ENCODE measurements at places on chromosomes 5 and 9.

DNA sequence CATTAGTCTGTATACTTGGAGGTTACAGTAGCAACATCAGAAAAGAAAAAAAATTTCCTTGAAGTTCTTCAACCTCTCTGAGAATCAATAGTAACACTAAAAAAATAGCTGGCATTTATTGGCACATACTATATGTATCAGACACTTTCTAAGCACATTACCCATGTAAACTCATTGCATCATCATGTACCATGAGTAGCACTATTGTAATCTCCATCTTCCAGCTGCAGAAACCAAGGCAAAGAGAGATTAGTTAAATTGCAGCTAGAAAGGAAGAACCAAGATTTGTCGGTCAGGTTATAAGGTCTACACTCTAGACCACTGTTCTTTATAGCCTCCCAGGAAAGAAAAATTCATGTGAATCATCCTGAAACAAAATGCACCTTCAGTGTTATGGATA lies 31.4 kb upstream of the RAB3C start:
- no peak for DNase-seq

- no peak for DNase-seq
These were observed 123.1 kb downstream of the DROSHA start for GRCh38 chr5:31408814-31409213.

DNA sequence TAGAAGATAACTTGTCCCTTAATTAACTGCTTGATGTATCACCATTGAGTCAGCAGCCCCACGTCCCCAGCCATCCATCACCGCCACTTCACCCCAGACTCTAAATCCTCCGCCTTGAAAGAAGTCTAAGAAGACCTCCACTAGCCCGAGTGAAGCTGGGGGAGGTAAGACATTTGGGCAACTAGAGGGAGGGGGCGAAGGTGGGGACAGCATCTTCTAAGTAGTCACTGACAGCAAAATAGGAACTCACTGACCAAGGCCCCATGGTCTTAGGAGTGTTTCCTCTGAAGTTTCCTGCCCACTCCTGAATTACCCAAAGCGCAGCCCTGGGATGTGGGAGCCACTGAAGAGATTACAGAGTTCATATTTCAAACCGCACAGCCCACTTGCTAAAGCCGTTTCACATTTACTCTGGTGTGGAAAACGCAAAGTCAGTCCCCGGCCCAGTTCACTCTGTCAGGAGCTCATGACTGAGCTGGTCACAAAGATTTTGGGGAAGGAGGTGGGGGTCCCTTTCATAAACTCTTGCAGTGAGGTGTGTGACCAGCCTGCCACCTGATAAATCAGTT lies 107.4 kb downstream of the LHFPL2 start:
- DNase-seq = no peak

- DNase-seq = no peak
These were observed 146.8 kb downstream of the SIL1 start for GRCh38 chr5:139051392-139051791.

DNA sequence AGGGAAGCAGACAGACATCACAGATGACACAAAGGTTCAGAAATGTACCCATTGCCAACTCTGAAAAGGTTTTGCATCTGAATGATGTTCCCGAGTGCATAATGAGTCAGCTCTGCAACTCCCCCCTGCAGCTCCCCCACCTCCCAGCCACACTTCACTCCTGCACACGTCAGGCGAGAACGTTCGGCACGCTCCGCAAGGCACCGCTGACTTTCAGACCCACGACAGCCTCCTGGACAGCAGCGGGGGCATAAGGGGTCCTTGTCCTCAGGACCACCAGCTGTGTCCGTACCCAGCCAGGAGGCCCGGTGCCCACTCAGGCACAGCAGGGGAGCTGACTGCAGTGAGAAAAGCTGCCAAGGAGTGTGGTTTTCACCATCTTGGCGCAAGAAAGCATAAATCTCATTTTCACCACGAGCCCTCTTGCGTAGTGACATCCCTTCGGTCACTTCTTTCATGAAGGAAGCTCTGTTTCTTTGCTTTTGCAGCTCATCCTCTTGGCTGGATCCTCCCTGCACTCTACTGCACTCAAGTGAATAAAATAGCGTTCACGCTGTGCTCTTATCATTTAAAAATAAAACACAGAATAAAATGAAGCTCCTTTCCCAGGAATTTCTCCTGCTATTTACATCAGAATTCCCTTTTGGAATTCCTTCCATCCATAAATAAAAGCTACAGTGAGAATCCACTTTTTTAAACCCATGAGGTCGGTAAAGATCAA lies 9.9 kb downstream of the GFPT2 start:
- no peak for DNase-seq

- DNase-seq = no peak
These were observed 740.8 kb upstream of the ZNF608 start for GRCh38 chr5:125487231-125487630.

GRCh38 chr9:16524078-16524477 lies 346.4 kb downstream of the BNC2 start:
- DNase-seq = no peak

- DNase-seq = no peak
These were observed 11.0 kb downstream of the TRIO start for GRCh38 chr5:14153932-14154731.

GRCh38 chr5:141928051-141928450 lies 4.4 kb downstream of the DELE1 start:
- DNase-seq = no peak

- no peak for DNase-seq
These were observed 3.7 kb upstream of the DNAJC25 start for GRCh38 chr9:111627260-111627963.

- no peak for DNase-seq
These were observed 34.5 kb downstream of the PRRT1B start for GRCh38 chr9:131579789-131580211.

DNA sequence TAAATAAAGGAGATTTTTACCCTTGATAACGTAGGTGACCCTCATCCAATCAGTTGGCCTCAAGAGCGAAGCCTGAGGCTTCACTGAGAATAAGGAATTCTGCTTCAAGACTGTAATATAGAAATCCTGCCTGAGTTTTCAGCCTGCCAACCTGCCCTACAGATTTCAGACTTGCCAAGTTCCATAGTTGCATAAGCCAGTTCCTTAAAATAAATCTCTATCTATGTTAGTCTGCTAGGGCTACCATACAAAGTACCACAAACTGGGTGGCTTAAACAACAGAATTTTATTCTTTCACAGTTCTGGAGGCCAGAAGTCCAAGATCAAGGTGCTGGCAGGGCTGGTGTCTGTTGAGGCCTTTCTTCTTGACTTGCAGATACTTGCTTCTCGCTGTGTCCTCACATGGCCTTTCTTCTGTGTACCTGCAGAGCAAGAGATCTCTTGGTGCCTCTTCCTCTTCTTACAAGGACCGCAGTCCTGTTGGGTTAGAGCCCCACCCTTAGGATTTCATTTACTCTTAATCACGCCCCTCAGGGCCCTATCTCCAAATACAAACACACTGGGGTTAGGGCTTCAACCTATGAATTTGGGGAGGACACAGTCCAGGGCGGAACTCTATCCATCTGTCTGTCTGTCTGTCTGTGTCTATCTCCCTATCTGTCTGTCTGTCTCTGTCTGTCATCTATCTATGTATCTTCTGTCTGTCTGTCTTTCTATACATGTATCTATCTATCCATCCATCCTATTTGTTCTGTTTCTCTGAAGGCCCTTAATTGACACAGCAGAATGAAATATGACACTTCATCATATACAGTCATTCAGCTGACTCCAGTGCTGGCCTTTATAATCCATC lies 17.0 kb upstream of the CMBL start:
- DNase-seq = no peak

GRCh38 chr9:136438548-136439480 lies 831 bp downstream of the INPP5E start:
- peak; percentile 44 for DNase-seq

DNA sequence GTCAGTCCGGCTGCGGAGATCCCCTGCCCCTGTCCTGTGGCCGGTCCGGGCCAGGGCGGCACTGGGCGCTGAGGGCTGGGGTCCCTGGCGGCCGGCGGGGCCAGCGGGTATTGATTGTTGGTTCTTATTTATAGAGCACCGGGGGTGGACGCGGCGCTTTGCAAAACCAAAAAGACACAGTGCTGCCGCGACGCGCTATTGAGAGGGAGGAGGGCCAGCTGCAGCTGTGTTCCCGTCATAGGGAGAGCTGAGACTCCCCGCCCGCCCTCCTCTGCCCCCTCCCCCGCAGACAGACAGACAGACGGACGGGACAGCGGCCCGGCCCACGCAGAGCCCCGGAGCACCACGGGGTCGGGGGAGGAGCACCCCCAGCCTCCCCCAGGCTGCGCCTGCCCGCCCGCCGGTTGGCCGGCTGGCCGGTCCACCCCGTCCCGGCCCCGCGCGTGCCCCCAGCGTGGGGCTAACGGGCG lies 2.5 kb downstream of the LRRC26 start:
- DNase-seq = no peak

DNA sequence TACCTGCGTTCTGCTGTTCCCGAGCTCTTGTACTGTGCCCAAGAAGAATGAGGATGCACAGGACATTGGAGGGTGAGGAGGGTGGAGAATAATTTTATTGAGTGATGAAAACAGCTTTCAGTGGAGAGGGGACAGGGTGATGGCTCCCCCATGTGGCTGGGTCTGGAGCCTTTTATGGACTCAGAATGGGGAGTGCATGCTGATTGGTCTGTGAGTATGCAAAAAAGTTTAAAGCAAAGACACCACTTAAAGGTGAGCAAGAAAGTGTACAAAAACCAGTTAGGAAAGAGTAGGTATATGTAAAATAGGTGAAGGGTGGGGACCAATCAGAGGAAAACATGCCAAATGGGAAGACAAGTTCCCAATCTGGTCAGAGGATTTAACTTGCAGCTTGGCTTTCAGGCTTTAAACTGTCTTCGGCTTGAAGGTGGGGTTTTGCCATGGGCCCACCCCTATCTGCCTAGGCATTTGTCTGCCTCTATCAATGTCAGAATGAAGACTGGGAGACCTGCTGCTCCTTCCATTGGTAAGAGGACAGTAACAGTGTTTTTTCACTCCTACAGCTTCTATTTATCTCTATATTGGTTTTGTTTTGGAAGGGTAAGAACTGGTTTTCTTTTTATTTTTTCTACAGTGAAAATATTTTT lies 118.0 kb upstream of the RAI14 start:
- no peak for DNase-seq

DNA sequence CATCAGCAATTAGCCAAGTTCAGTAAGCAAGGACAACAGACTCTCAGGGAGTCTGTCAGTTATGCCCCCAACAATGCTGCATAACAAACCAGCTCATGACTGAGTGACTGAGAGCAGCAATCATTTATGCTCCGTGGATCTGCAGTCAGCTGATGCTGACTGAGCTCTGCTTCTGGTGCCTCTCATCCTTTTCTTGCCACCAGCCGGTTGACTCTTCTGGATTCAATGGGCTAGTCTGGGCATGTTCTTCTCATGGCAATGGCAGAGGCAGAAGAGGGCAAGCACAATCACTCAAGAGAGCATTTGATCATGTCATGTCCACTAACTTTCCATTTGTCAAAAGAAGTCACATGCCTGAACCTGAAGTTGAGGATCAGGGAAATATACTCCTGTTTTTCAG lies 157.0 kb upstream of the NTRK2 start:
- no peak for DNase-seq

DNA sequence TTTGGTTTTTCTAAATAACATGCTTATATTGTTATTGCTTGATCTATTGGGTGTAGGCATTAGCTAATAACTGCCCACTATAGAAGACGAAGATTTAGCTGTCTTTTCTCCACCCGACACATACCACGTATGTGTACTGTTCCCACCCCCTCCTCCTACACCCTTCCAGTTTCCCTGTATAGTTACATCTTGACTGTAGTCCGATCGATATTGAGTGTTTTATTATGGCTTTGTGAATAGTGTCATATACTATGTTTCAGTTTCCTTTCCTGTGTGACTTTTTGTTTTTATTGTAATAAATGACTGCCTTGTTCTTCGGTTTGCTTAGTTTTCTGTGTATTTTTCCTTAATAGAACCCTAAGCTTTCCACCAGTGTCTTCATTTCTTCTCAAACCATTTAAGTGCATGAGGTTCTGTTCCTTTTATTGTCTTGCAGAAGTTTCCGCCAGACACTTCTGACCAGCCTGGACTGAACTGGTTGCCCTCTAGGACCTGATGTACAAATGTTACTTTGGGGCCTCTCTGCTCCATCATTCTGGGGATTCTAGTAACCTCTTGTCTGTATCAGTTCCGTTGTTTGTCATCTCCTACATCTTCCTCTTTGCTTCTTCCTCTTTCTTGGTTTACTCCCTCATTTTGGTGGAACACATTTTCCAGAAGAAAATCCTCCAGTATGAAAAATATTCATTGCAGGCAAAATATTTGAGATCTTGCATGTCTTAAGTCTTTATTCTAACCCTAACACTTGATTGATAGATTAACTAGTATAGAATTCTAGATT lies 61.8 kb downstream of the PRKACG start:
- DNase-seq = no peak

DNA sequence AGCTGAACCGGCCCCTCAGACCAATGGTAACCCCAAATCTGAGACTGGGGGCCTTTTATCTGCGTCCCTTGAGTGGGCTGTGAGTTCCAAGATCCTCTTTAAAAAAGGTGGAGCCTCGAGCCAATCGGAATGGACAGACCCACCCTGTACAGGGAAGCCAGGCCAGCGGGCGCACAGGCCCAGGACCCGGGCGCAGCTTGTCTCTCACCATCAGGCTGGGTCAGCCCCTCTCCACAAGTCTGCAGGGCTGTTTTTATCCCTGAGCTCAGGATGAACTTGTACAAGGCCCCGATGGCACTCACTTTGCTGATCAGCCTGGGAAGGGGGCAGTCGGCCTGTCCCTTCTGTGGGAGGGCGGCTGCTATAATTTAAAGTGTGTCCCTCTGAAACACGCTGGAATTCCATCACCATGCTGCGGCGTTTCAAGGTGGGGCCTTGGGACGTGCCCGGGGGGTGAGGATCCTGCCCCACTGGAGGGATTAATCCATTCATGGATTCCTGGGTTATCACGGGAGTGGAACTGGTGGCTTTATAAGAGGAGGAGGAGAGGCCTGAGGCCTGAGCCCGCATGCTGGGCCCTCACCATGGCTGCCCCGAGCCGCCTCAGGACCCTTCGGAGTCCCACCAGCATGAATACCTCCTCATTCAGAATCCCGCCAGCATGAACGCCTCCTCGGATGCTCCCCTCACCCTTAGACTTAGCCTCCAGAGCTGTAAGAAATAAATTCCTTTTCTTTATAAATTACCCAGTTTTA lies 14.1 kb downstream of the EXD3 start:
- DNase-seq = no peak

DNA sequence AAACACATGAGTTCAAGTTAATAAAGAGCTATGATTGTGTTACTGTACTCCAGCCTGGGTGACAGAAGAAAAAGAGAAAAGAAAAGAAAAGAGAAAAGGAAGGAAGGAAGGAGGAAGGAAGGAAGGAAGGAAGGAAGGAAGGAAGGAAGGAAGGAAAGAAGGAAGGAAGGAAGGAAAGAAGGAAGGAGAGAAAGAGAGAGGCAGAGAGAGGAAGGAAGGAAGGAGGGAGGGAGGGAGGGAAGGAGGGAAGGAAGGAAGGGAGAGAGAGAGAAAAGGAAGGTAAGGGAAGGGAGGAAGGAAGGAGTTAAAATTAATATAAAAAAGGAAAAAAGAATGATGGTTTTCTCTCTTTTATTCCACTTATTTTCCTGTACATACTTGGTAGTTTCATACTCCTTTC lies 89.5 kb upstream of the ZBTB43 start:
- no peak for DNase-seq
